ENCODE measurements at places on chromosomes 13 and 19.

DNA sequence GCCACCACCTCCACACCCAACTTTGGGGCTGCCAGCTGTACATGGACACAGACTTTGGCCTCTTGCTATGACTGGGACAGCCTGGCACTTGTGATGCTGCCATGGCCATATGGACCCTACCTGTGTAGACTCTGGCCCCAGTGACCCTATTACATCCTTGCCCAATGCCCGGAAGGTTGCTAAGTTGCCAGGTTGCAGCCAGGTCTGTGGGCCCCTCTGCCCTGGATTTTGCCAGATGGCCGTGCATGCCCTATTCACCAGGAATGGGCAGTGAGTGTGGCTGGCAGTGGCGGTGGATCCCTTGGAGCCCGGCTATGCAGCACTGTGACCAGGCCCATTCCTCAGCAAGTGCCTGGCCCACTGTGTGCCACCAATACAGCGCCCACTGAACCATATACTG, 8.9 kb upstream of the SDHAF1 start:
- no peak for DNase-seq

GRCh38 chr19:16649734-16650133, 10.2 kb downstream of the SMIM7 start:
- no peak for DNase-seq

GRCh38 chr19:2575734-2576481, 100.0 kb downstream of the GADD45B start:
- no peak for DNase-seq

DNA sequence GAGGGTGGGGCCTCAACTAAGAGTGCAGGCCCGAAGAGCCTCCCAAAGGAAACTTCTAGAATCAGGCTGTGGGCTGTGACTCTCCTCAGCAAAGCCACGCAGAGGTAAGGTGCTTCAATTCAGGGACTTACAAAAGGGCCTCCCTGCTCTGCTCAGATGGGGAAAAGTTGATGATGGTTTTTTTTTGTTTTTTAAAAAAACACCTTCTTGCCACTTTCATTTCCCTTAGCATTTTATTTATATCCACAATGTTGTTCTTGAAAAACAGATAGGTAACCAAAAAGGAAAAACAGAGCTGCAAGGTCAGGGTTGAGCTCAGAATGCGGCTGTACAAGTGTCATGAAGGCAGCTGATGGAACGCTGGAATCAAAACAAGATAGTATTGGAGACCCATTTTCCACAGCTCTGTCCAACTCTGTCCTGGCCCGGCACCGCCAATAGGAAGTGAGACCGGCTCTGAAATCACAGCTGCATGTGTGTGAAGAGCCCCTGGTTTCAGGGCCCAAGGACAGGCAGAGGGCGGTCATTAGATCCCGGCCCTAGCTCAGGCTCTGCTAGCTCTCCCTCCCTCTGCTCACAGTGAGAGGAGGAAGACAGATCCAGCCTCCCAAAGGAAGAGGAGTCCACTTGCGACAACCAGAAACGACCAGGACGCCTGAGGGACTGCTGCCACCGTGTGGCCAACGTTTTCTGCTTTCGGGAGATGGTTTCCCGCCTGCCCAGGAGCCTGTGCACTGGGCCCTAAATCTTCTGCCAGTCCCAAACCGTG, 58.3 kb downstream of the KLF2 start:
- DNase-seq = peak; percentile 71

GRCh38 chr19:2330255-2330631, 1.8 kb downstream of the SPPL2B start:
- no peak for DNase-seq

GRCh38 chr13:100532836-100533435, 55.7 kb downstream of the GGACT start:
- no peak for DNase-seq

GRCh38 chr13:34020388-34020787, 202.4 kb downstream of the RFC3 start:
- DNase-seq = no peak

DNA sequence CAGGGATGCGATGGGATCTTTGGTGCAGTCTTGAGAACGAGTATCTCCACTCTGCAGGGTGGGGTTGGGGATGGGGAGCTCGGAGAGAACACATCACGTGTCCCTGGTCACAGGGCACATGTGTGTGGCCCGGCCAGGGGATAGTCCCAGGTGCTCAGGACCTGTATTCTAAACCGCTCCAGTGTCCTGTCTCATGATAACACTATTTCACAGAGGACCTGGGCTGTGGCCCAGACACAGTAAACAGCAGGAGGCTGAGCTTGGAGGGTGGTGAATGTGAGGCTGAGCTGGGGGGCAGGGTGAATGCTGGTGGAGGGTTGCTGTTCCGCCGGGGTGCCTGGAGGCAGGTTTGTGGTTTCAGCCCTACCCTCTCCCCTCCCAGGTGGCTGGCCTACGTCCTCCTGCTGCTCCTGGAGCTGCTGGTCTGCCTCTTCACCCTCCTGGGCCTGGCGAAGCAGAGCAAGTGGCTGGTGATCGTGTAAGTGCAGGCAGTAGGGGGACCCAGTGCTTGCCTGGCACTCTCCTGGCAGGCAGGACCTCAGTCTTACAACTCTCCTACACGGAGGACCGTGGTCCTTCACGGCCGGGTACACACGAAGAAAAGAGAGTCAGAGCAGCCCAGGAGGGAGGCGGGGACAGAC, 11.1 kb downstream of the TTYH1 start:
- no peak for DNase-seq

DNA sequence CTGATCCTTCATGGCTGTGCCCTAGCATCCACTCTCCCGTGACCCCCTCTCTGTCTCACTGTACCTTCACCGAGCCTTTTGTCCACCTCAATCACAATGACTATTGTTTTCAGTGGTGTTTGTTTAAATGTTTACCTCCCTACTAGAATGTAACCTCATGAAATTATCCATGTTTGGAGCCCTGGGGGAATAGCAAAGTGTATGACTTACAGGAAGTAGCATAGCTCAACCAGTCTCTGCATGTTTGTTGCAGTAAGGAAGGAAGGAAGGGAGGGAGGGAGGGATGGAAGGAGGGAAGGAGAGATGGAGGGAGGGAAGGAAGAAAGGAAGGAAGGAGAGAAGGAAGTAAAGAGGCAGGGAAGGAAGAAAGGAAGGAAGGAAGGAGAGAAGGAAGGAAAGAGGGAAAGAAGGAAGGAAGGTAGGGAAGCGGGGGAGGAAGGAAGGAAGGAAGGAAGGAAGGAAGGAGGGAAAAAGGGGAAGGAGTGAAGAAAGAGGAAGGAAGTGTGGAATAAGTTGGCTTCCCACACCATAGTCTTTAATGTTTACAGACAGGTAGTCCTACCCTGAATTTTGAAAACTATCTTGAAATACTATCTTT, 421.4 kb downstream of the COG6 start:
- DNase-seq = no peak

- DNase-seq = no peak
These were observed 86.5 kb downstream of the KCTD12 start for GRCh38 chr13:76799696-76800095.

- DNase-seq = no peak
These were observed 292.3 kb upstream of the SPRY2 start for GRCh38 chr13:80633251-80633650.

GRCh38 chr13:92303428-92303827, 905.0 kb downstream of the GPC5 start:
- no peak for DNase-seq

GRCh38 chr13:19061278-19061677, 120.3 kb downstream of the TUBA3C start:
- DNase-seq = no peak

DNA sequence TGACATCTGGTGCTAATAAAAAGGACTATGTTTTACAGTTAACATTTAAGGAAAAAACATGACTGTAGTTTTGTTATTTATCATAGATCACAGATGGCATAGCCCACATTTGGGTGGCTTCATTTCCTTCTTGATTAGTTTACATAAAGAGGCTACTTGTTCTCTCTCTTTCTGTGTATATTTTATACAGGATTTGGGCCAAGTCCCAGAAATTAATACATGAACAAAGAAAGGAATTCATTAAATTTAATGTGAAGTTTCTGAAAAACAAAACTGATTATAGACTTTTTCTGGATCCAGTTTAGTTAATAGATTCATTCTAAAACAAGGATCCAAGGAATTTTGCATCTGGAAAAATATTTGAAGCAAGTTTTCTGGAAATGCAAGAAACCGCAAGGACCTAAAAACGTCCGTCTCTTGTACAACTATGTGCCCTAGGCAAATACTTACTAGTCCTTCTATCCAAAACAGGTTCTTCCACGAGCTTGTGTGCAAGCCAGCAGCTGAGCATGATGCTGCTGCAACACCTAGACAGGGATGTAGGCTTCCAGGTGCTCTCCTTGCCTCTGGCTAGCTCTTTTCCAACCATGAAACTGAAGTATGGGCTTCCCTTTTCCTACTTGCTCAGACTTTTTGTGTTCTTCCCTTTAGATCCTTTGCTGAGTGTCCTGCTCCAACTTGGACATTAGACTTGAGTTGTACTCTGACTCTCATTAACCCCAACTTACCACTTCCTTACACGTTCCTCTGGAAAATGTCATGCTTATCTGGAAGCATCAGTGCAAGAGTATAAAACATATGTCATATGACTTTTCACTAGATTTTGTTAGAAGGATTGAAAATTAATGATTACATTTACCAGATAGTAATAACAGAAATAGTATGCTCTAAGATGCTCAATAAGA, 161.5 kb upstream of the STARD13 start:
- DNase-seq = no peak

DNA sequence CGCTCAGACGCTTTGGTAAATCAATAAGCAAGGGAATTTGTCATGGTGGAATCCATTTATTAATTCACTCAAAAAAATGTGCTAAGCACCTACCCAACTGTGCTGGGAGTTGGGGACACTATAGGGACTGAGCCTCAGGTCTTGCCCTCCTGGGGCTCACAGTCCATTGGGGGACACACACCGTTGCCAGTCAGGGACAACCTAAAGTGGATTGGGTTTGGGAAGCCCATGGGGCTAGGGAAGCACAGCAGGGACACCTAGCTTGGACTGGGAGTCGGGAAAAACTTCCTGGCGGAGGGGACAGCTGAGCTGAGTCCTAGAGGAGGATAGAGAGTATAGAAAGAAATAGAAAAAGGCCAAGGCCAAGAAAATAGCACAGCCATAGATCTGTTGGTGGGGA, 8.5 kb downstream of the FOSB start:
- no peak for DNase-seq

- DNase-seq = peak; percentile 88
These were observed 40.5 kb downstream of the MAU2 start for GRCh38 chr19:19361075-19361594.

GRCh38 chr19:1864480-1865171, 1.2 kb upstream of the KLF16 start:
- peak; percentile 88 for DNase-seq

- DNase-seq = peak; percentile 83
These were observed at the start of gene UNC13A for GRCh38 chr19:17687857-17688784. TSS of gene UNC13A (minus strand) at chr19:17688354. CDS start at chr19:17688199, 155 bp downstream.

DNA sequence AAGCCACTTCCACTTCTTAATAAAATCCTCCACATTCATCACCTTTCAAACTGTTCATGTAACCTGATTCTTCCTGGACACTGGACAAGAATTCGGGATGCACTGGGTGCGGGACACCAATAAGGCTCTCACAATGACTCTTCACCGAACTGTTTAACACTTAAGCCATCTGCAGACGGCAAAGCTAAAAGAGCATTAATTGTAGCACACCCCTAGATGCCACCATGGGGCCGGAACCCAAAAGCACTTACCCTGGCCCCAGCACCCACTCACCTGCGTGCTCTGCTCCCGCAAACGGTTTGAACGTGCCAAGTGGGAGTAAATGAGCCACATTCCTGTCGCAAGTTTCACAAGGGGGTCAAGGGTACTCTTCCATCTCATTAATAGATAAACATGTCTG, 254.3 kb upstream of the PRR20A start:
- no peak for DNase-seq

DNA sequence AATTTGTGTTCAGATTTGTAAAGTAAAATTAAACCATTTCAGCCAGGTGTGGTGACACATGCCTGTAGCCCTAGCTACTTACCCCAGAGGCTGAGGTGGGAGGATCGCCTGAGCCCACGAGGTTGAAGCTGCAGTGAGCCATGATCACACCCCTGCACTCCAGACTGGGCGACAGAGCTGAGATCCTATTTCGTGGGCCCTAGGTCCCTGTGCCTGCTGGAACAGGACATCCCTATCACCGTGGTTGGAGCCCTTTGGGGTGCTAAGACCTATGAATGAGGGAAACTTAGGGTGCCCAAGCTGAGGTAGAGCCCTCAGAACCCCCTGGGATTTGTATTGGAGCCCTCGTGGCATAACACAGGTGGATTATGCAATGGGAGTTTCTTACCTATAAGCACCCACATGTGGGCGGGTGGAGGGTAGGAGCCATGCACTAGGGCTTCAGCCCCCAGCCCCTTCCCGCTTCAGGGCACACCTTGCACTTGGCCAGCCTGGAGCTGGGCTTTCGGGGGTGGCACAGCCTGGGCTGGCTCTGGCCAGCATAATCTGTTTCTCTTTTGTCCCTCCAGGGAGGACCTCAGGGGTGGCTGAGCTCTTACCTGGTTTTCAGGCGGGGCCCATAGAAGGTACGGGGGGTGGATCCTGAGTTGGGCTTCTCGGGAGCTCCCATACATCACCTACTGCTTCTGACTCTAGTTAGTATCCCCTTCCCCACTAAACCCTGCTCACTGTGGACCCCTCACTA, 7.2 kb upstream of the USF2 start:
- DNase-seq = peak; percentile 4

GRCh38 chr13:105033999-105034398, 1501.5 kb downstream of the EFNB2 start:
- DNase-seq = no peak

- no peak for DNase-seq
These were observed 71.4 kb downstream of the FREM2 start for GRCh38 chr13:38758277-38758676.

DNA sequence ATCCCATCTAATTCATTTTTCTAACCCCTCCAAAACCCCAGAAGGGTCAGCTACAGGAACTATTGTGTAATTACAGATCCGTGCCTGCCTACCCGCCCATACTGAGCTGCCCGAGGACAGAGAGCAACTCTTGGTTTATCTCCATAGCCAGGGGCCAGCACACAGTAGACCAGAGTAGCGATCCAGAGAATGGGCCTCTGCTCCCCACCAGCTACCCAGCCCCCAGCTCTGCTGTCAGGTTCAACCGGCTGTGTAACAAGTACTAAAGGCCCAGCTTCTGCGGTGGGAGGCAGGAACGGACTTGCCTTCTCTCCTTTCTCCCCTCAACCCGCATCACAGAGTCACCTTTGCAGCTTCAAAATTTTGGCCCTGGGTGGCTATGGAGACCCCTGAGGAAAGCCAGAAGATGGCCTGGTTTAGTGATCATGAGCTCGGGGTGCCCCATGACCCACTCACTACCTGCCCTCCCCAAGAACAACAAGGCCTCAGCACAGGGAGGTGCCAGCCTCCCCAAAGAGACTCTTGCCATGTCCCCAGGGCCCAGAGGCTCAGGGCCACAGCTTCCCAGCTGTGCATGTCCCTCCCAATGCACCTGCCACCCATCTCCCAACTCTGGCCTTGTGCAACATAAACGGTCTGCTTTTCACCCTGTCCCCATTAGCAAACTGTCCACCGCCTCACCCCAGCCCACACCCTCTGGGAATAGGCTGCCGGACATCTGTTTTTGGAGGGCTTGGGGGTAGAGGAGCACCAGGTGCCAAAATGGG, 5.7 kb downstream of the CALM3 start:
- no peak for DNase-seq

Data from WERI-Rb-1 (cell line).